ENCODE measurements at places on chromosomes 1 and 21.

DNA sequence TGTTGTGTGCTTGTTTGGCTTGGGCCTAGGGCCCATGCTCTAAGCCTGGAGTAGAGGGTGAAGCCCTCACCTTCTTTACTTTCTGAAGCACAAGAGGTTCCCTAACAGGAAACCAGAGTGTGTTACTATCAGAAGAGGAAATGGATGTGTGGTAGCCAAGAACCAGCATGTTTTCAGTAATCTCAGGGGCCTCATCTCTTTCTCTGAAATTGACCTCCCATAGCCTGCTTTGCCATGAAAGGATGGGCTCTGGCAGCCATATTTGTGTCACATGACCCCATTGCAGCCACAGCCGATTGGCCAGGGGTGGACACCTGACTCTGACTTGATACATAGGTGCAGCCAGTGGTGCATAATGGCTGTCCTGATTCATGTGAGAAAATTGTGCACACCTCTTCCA, 18.6 kb downstream of the A3GALT2 start:
- DNase-seq = no peak

GRCh38 chr1:159261721-159262494, 40.2 kb upstream of the FCER1A start:
- DNase-seq = no peak

DNA sequence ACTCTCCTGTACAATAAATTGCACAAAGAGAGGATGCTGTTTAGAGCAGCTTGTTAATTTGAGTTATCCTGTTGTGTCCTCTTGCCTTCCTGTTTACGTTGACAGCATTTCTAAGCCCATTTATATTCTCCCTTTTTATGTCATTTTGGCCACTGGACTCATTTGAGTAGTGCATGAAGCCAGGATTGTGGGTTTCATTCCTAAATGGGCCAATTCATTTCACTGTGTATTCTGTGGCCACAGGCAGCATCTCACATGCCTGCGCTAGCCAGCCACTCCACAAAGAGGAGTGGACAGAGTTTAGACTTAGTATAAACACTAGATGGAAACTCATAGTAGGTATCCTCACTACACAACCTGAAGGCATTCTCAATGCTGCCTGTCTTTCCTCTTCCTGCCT, 73.4 kb downstream of the DTL start:
- no peak for DNase-seq

DNA sequence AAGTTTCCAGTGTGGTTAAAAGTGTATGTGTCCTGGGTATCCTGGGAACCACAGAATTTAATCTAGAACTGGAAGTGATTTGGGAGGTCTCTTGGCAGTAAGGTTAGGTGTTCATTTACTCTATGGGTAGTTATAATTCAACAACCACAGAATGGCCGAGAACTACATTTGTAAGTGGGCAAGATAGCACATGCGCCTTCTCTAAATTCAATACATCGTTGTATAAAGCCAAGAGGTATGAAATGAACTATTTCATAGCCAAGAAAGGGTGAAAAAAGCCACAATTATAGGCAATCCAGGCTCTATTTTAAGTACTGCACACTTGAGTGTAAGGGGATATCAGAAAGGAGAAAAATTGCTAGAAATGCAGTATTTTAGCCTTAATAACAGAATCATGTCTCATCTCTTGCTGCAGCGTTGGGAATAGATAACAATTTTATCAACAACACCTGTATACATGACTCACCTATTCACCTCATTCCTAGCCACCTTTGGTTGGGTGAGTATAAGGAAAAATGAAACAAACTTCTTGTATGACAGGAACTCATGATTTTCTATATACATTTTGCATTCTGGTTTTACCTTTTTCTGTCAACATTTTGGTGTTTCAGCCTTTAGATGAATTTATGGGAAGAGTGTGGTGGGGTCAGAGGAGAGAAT, 4.5 kb downstream of the SDCCAG8 start:
- DNase-seq = no peak

DNA sequence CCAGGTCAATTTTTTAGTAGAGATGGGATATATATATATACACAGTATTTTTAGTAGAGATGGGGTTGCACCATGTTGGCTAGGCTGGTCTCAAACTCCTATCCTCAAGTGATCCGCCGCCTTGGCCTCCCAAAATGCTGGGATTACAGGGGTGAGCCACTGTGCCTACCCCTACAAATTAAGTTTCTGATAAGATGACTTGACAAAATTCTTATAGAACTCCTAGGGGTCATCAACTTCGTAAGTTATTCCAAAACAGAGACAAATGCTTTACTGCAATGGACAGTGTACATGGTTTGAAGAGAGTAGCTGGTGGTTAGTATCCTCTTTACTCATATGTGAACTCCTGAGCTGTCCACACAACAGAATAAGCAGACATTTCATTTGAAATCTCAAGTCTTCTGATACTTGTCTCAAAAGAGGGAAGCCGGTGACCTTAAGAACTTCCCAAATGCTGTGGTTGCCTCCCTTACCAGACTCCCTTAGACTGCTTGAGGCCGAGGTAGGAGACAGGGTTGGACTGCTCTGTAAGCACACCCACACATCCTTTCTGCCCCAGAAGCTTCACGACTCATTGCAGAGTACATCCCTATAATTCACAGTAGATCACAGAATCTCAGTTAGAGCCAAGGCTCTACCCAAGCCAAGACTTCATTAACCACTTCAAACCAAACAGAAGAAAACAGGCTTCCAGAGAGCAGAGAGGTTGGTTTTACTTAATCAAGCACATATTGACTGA, 244.1 kb upstream of the IRF2BP2 start:
- DNase-seq = no peak

GRCh38 chr1:160192234-160192633, 1.9 kb downstream of the CASQ1 start:
- no peak for DNase-seq

DNA sequence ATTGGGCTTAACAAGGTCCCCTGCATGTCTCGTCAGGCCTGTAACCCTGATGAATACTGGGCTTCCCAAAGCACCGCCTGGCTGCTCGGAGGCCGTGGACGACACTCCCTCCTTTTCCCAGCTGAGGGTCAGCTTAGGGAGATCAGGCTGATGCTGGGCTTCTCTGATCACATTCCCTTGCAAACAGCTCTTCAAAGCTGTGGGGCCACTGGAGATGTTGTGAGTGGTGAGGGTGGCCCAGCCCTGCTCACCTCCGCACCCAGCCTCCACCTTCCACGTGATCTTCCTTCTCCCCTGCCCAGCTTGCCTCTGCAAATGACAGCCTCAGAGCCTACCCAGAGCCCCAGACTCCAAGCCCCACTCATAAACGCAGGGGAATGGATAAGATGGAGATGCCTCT, 195.4 kb downstream of the GRIK3 start:
- no peak for DNase-seq

GRCh38 chr1:81689531-81689941, 111.2 kb upstream of the ADGRL2 start:
- DNase-seq = peak; percentile 77

Measured in skeletal muscle cell (primary cell).